CD8-positive, alpha-beta memory T cell (primary cell): ENCODE measurements at places on chromosomes 5 and 9. TPM values are rescaled to one million over a fixed set of nuclear protein-coding genes. Genes with fewer than 3 reads are reported as not detected.

DNA sequence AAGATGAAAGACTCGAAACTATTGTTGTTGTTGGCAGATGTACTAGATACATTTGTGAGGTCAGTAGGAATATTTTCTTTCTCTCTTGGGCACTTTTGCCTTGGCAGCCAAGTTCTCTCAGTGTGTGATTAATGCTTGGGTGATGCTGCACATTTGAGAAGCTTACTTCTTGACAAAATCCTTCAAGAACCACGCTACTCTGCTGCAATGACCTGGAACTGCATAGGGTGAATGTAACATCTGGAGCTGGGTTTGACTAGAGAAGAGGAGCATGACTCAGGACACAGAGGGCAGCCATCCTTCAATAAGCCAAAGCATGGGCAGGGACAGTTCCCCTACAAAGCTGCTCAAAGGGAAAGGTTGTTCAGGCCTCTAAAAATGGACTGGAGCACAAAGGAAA is 75.5 kb upstream of the PUM3 start:
- no peak for DNase-seq
- H3K36me3 ChIP-seq = no peaks in the 10 kb centered on the region
- no peaks in the 10 kb centered on the region for H3K27me3 ChIP-seq
- H3K4me1 ChIP-seq = no peaks in the 10 kb centered on the region

GRCh38 chr5:150123542-150123941 is 32.1 kb downstream of the PDGFRB start:
- H3K4me1 ChIP-seq = no peaks in the 10 kb centered on the region
- no peak overlapping the region for H3K27ac ChIP-seq
- no peak overlapping the region for H3K4me3 ChIP-seq
- DNase-seq = no peak
- H3K27me3 ChIP-seq = no peaks in the 10 kb centered on the region

- no peaks in the 10 kb centered on the region for H3K36me3 ChIP-seq
- DNase-seq = peak; percentile 21
- no peaks in the 10 kb centered on the region for H3K27me3 ChIP-seq
- no peaks in the 10 kb centered on the region for H3K4me1 ChIP-seq
- H3K27ac ChIP-seq = no peak overlapping the region
Observed at GRCh38 chr5:134026521-134027287, 21.9 kb upstream of the VDAC1 start.

DNA sequence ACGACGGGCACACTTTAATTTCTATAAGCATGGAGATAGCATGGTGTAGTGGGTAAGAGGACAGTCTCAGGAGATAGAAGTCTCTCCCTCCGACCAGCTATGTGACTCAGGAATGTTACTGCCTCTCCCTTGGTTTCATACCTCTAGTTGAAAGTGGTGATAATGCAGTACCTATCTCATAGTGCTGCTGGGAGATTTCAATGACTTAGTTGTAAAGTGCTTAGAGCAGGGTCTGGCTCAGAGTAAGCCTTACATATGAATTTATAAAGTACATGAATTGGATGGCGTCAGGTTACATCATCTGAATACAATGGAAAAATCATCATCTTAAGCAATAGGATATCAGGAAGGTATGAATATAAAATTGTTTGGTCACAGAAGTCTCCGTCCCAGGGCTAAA is 952.8 kb upstream of the EDIL3 start:
- no peaks in the 10 kb centered on the region for H3K36me3 ChIP-seq
- no peaks in the 10 kb centered on the region for H3K4me1 ChIP-seq
- no peak overlapping the region for H3K27ac ChIP-seq
- no peaks in the 10 kb centered on the region for H3K27me3 ChIP-seq

- no peak overlapping the region for H3K4me3 ChIP-seq
- H3K4me1 ChIP-seq = no peaks in the 10 kb centered on the region
- no peak for DNase-seq
- no peaks in the 10 kb centered on the region for H3K27me3 ChIP-seq
Observed at GRCh38 chr5:30849931-30850710, 343.4 kb upstream of the CDH6 start.

DNA sequence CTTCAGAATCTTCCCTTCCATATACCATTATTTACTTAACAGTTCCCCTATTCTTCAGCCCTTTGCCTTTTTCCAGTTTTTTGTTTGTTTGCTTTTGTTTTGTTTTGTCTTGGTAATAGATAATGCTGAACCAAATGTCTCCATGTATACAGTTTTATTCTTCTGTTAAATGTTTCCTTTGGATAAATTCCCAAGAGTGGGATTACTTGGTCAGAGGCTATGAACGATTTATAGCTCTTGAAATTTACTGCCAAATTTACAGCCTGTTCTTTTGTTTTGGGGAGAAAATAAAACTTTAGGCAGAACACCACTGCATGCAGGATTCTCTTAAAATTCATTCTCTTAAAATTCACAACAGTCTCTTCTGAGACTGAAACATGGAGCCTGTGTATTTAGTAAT is 38.6 kb downstream of the NR4A3 start:
- H3K27me3 ChIP-seq = no peaks in the 10 kb centered on the region
- no peaks in the 10 kb centered on the region for H3K36me3 ChIP-seq
- H3K27ac ChIP-seq = no peak overlapping the region

GRCh38 chr9:105696219-105696793 is 2.0 kb downstream of the TMEM38B start:
- H3K27ac ChIP-seq = no peak overlapping the region
- H3K4me1 ChIP-seq = peaks cover 17% of the 10 kb centered on the region
- H3K27me3 ChIP-seq = peaks cover 4% of the 10 kb centered on the region
- H3K4me3 ChIP-seq = no peak overlapping the region
- H3K36me3 ChIP-seq = no peaks in the 10 kb centered on the region

DNA sequence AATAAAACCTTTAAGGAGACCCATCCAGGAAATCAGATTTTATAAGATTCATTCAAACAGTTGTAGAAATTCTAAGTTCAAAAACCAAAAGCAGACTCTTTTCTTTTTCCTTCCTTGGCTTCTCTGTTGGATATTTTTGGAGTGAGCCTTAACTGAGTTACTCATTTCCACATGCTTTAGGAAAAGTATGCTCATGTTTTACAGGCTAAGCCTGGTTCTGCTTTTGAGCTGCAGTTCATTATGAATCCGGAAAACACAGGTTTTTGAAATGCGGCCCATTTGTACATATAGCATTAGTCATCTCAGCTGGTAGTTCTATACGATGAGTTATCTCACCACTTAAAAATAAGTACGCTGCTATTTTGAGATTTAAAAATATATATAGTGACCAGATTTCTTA is 156.6 kb upstream of the DMRT1 start:
- H3K4me1 ChIP-seq = no peaks in the 10 kb centered on the region
- no peak overlapping the region for H3K27ac ChIP-seq
- no peaks in the 10 kb centered on the region for H3K27me3 ChIP-seq

DNA sequence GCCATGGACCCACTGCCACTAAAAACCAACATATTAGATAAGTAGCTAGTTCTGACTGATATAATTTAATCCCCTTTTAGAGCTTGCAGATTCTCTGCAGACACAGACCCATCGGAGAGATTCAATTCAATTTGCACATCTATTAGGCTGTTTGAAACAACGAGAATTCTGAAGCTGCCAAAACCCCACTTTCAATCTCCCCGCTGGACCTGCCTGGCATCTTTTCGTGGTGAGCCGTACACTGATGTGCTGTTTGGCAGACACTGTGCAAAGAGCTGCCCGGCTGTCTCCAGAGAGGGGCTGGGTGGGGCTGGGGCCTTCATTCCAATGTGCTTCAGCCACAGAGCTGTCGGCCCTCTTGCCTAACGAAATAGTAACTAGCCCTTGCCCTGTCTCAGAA is 42.1 kb upstream of the FAM240B start:
- H3K27me3 ChIP-seq = no peaks in the 10 kb centered on the region
- no peak overlapping the region for H3K4me3 ChIP-seq
- H3K27ac ChIP-seq = no peak overlapping the region
- no peaks in the 10 kb centered on the region for H3K36me3 ChIP-seq

DNA sequence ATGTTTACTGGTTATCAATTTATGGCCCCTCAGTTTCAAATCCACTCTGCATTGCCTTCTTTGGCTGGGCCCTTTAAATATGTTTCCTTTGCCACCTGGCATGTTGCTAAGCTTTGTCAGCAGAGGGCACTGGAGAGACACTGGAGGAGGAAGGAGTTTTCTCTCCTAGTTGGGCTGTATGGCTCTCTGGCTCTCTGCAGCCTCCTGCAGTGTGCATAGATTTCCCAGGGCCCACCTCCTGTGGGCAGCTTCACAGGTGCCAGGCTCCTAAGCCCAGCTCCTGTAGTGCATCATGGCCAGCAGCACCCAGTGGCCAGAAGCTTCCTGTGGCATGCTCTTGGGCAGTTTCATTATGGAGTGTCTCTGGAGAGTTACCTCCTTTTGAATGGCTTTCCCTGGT is 23.3 kb downstream of the CAVIN4 start:
- no peak for DNase-seq
- H3K4me3 ChIP-seq = no peak overlapping the region
- H3K4me1 ChIP-seq = peaks cover 9% of the 10 kb centered on the region
- H3K27me3 ChIP-seq = no peaks in the 10 kb centered on the region
- no peak overlapping the region for H3K27ac ChIP-seq

GRCh38 chr9:35560625-35561337 is 44.3 kb upstream of the TESK1 start:
- no peaks in the 10 kb centered on the region for H3K27me3 ChIP-seq
- no peak for DNase-seq
- no peak overlapping the region for H3K27ac ChIP-seq
- no peaks in the 10 kb centered on the region for H3K4me1 ChIP-seq
- H3K36me3 ChIP-seq = no peaks in the 10 kb centered on the region

- no peaks in the 10 kb centered on the region for H3K4me1 ChIP-seq
- H3K27me3 ChIP-seq = no peaks in the 10 kb centered on the region
- H3K4me3 ChIP-seq = no peak overlapping the region
- no peaks in the 10 kb centered on the region for H3K36me3 ChIP-seq
Observed at GRCh38 chr5:14635656-14636055, 28.9 kb upstream of the OTULIN start.

- H3K4me1 ChIP-seq = no peaks in the 10 kb centered on the region
- H3K4me3 ChIP-seq = no peak overlapping the region
- H3K27me3 ChIP-seq = no peaks in the 10 kb centered on the region
- H3K27ac ChIP-seq = no peak overlapping the region
- DNase-seq = no peak
- H3K36me3 ChIP-seq = peaks cover 14% of the 10 kb centered on the region
Observed at GRCh38 chr5:146283344-146283761, 55.3 kb upstream of the POU4F3 start.

GRCh38 chr9:86413971-86414880 is 60.0 kb upstream of the TUT7 start:
- H3K4me1 ChIP-seq = no peaks in the 10 kb centered on the region
- no peak overlapping the region for H3K27ac ChIP-seq
- no peak for DNase-seq
- H3K27me3 ChIP-seq = peaks cover 7% of the 10 kb centered on the region
- no peaks in the 10 kb centered on the region for H3K36me3 ChIP-seq

- no peak for DNase-seq
- no peak overlapping the region for H3K27ac ChIP-seq
- H3K4me3 ChIP-seq = no peak overlapping the region
- H3K36me3 ChIP-seq = no peaks in the 10 kb centered on the region
- H3K4me1 ChIP-seq = no peaks in the 10 kb centered on the region
Observed at GRCh38 chr5:9490494-9491097, 55.3 kb downstream of the SEMA5A start.

GRCh38 chr9:124389146-124389939 is 25.9 kb downstream of the PSMB7 start:
- no peak for DNase-seq
- H3K36me3 ChIP-seq = peaks cover 3% of the 10 kb centered on the region
- H3K4me1 ChIP-seq = peaks cover 18% of the 10 kb centered on the region
- no peak overlapping the region for H3K27ac ChIP-seq
- H3K4me3 ChIP-seq = no peak overlapping the region
- H3K27me3 ChIP-seq = no peaks in the 10 kb centered on the region

- no peak for DNase-seq
- H3K27ac ChIP-seq = no peak overlapping the region
- H3K27me3 ChIP-seq = no peaks in the 10 kb centered on the region
- no peaks in the 10 kb centered on the region for H3K4me1 ChIP-seq
- no peaks in the 10 kb centered on the region for H3K36me3 ChIP-seq
- no peak overlapping the region for H3K4me3 ChIP-seq
Observed at GRCh38 chr9:127531676-127532075, 80.4 kb downstream of the LRSAM1 start.

- no peaks in the 10 kb centered on the region for H3K27me3 ChIP-seq
- no peak overlapping the region for H3K27ac ChIP-seq
- DNase-seq = no peak
- H3K4me1 ChIP-seq = no peaks in the 10 kb centered on the region
Observed at GRCh38 chr9:27888661-27889295, 315.5 kb upstream of the C9orf72 start.

DNA sequence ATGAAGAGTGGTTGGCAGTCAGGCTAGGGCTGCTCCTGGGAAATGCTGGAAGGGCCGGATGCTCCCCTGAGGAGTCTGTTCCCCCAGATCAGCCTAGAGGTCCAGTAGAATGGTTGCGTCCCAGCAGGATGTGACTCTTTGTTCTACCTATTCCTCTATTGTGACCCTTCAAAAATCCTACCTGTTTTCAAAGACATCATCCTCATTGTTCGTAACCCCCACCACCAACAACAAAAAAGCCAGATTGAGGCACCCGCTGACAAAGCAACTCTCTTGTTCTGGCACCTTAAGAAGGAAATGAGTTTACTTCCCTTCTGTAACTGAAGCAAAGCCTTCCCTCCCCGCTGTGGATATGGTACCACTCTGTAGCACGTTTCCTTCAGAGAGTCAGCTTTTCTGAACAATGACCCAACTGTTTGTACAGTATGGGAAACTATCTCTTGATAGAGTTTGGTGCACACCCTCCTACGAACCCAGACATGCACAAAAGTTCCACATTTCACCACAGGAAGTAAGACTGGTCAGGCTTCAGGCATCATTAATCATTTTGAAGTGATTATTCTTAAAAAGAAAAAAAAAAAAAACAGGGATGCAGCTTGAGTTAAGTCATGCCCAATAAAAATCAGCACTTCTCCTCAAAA is 207.2 kb downstream of the ENC1 start:
- H3K27me3 ChIP-seq = peaks cover 8% of the 10 kb centered on the region
- no peak overlapping the region for H3K27ac ChIP-seq
- H3K4me3 ChIP-seq = no peak overlapping the region
- no peaks in the 10 kb centered on the region for H3K4me1 ChIP-seq
- H3K36me3 ChIP-seq = no peaks in the 10 kb centered on the region
- DNase-seq = no peak

The IL5 gene
- 84.3 TPM for total RNA-seq

The LCN9 gene
- not detected for total RNA-seq

The ANKRD20A1 gene
- not detected for total RNA-seq

The OR13J1 gene
- total RNA-seq = not detected

The SLCO4C1 gene
- 0.09 TPM for total RNA-seq

The BSPRY gene
- 1.4 TPM for total RNA-seq

The CCDC192 gene
- total RNA-seq = not detected

The TEX48 gene
- 0.86 TPM for total RNA-seq

The C5orf52 gene
- total RNA-seq = not detected

The TRPM3 gene
- not detected for total RNA-seq

The DIMT1 gene
- total RNA-seq = 58.9 TPM

The WWC1 gene
- 1.8 TPM for total RNA-seq

The UBAP2 gene
- 51.7 TPM for total RNA-seq

The SLC6A3 gene
- not detected for total RNA-seq

The ZFP2 gene
- total RNA-seq = 0.31 TPM

The SPINK4 gene
- not detected for total RNA-seq

The ANKRD55 gene
- not detected for total RNA-seq

The PAEP gene
- not detected for total RNA-seq

The ADAMTS2 gene
- not detected for total RNA-seq

The HTR4 gene
- not detected for total RNA-seq
